Stimulated activated CD4-positive, alpha-beta T cell treated with anti-CD3 and anti-CD28 coated beads, TNF-alpha, amount 100 ng/mL, for 4 hours (primary cell): ENCODE measurements at places on chromosomes 1 and 21.

- no peak for DNase-seq
Measured at GRCh38 chr1:96309783-96310182, 411.8 kb upstream of the PTBP2 start.

- no peak for DNase-seq
Measured at GRCh38 chr1:232593717-232594502, 36.0 kb downstream of the SIPA1L2 start.

GRCh38 chr1:26378088-26378878 is 5.7 kb upstream of the ZNF683 start:
- DNase-seq: peak; percentile 27

GRCh38 chr1:100359139-100359538 is 6.8 kb downstream of the CDC14A start:
- no peak for DNase-seq

DNA sequence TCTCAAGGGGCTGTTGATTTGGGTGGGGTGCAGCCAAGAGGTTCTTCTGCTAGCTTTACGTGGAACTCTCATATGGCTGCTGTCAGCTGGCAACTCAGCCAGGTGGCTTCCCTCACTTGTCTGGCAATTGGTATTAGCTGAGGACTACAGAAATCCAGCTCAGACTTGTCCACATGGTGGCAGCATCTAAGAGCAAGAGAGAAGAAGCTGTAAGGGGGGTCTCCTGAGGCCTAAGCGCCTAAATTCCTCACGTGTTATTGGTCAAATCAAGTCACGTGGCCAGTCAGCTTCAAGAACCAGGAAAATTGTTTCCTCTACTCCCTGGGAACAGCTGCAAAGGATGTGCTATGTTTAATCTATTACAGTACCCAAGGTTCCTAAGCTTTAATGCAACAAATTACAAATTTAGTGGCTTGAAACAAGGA is 4.2 kb upstream of the DYRK3 start:
- no peak for DNase-seq

DNA sequence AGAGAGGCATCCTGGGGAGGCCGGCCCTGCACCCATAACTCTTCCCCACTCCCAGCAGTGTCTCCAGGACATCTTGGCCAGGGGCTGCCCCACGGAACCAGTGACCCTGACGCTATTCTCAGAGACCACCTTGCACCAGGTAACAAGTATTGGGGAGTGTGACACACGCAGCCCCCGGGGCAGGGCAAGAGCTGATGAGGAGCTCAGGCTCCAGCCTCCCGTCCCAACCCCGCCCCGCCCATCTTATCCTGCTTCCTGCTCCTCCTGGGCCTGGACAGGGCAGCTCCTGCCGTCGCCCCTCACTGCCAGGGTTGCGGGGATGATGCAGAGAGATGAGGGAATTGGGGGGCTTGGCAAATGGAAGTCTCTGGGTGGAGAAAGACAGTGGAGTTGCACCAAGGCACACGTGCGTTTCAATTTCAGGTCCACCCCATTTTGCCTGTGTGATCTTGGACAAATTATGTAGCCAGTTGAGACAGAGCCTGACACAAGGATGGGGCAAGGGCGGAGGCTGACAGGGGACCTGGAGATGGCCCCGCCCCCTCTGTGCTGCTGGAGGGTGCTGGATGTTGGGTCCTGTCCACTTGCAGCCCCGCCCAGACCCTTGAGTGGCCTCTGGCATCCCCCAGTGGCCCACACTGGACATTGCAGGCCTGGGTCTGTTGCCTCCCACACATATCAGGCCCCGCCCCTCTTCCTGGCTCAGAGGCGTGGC is 10.7 kb downstream of the CLCNKA start:
- DNase-seq: no peak

GRCh38 chr1:5503556-5504363 is 488.5 kb downstream of the NPHP4 start:
- no peak for DNase-seq
